ENCODE measurements at places on chromosomes 13 and 19.

DNA sequence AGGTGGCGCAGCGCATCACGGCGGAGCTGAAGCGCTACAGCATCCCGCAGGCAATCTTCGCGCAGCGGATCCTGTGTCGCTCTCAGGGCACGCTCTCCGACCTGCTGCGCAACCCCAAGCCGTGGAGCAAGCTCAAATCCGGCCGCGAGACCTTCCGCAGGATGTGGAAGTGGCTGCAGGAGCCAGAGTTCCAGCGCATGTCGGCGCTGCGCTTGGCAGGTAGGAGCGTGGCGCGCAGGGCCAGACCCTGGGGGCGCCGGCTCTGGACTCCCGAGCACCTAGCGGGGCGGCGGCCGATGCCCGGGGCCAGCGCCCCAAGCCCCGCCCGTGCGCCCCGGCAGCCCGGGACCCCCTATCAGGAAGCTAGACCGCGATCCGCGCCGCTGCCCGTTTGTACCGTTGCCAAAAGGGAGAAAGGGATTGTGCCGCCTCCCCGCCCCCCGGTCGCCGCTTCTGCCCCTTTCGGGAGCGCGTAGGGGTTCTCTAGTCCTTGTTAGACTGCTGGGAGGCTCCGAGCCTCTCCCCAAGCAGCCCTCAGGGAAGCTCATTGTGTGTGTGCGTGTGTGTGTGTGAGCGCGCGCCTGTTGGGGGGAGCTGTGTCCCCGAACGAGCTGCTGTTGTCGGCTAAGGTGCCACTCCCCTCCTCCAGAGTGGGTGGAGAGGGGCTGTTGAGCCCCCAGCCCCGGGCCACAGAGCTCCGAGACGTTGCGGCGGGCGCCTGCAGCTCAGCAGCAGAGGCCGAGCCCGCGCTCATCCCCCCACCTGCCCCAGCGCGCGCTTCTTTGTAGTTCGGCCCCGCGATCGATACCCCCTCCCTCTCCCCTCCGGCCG, 1.5 kb downstream of the ONECUT3 start:
- DNase-seq = no peak

DNA sequence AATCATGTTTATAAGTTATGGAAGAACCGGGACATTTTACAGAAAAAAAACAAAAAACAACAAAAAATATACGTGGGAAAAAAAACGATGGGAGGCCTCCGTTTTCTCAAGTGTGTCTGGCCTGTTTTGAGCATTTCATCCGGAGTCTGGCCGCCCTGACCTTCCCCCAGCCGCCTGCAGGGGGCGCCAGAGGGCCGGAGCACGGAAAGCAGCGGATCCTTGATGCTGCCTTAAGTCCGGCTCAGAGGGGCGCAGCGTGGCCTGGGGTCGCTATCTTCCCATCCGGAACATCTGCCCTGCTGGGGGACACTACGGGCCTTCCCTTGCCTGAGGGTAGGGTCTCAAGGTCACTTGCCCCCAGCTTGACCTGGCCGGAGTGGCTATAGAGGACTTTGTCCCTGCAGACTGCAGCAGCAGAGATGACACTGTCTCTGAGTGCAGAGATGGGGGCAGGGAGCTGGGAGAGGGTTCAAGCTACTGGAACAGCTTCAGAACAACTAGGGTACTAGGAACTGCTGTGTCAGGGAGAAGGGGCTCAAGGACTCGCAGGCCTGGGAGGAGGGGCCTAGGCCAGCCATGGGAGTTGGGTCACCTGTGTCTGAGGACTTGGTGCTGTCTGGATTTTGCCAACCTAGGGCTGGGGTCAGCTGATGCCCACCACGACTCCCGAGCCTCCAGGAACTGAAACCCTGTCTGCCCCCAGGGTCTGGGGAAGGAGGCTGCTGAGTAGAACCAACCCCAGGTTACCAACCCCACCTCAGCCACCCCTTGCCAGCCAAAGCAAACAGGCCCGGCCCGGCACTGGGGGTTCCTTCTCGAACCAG, 1.8 kb upstream of the APOE start:
- DNase-seq = peak; percentile 68

DNA sequence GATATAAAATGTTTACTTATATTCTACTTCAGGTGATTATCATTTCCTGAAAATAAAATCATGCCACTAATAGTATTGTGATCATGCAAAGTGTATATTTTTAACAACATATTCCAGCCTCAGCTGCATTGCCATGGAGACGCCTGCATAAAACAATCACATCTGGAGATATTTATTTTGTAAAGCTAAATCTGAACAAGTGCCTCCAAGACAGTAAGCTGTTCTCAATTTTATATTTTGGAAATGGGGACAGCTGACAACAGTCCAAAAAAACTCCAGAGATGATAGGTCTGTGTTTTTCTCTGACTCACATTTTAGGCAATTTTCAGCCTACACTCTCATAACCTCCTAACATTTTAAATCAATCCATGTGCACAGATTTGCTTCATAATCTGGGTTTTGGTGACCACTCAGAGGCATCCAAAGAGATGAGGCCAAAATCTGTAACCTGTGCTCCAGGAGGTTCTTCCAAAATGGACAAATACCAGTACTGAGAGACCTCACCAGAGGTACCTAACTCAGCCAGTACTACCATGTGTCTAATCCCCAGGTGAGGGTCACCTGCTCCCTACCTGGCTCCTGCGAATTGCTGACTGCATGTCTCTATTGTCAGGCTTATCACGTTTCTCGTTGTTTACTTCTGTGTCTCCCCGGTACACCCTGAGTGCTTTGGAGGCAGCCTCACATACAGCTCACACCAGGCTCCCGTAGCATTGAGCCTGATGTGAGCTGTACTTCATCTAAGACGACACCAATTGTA, 62.7 kb downstream of the COL4A1 start:
- no peak for DNase-seq

DNA sequence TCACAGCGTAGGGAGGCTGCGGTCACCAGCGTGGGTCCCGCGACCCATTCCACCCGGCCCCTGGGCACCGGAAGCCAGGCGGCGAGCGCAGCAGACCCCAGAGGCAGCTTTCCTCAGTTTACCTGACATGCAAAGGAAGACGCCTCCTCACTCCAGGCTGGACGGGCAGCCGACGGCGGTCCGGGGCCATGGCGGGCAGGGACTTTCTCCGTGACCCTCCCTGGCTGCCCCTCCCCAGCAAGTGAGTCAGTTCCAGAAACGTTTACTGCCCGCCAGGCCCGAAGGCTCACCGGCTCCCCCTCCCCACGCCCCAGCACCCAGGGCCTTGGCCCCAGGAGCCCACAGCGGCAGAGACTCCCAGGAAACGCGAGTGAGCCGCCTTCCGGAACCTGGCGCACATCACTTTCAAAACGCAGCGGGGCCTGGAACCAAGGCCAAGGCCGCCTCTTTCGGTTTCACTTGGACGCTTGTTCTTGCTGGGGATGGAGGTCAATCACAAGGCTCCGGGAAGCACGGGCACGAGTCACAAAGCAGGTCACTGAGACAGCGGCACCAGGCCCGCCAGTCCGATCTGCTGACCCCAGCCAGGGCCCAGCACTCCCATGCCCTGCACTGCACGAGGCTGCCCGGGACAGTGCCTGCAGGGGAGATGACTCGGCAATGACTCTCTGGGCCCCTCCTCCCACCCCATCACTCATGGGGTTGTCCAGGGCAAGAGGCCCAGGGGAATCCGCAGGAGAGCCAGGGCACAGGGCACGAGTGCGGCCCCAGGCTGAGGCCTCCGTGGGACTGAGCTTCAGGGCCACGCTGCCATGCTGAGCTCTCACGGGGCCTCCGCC, 5.3 kb downstream of the SBNO2 start:
- no peak for DNase-seq

- DNase-seq = no peak
Observed at GRCh38 chr13:41709511-41709910, 251.4 kb downstream of the VWA8 start.

DNA sequence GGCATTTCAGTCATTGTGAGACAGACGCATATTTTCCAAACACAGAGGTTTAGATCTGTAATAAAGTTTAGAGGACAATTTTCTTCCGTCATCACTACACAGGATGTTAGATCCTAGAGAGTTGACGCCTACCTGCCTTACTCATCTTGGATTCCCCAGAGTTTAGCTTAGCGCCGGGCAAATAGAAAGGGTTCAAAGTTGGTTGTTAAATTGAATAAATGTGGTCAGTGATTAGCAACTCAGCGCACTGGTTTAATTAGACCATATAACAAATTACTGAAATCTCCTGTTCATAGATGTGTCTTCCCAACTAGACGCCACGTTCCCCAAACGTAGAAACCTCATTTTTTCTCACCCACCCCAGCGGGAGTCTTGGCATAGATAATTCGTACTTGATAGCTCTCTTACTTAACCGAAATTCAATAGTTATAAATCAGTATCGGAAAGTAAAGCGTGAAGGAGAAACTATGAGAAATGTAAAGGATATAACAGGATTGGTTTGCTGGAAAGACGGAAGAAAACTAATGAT, 726 bp upstream of the UFM1 start:
- DNase-seq = no peak

- no peak for DNase-seq
Observed at GRCh38 chr19:334296-335071, 10.1 kb downstream of the MIER2 start.

- DNase-seq = no peak
Observed at GRCh38 chr19:11018763-11019162, 57.9 kb downstream of the SMARCA4 start.

DNA sequence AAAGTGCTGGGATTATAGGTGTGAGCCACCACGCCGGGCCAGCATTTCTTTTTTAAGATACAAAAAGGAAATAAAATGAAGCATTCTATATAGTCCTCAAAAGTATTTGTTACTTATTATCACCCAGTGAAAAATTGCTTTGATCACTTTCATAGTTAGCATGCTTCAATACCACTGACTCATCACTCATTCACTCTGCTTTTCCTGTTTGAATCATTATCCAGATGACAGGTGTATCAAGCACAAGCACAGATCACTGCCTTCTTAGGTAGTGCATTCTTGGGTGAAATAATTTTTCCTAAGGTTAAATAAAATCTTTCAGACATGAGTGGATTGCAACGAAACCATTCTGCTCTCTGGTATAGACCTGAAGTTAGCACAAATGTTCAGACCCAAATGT, 35.8 kb upstream of the SPART start:
- DNase-seq = no peak

DNA sequence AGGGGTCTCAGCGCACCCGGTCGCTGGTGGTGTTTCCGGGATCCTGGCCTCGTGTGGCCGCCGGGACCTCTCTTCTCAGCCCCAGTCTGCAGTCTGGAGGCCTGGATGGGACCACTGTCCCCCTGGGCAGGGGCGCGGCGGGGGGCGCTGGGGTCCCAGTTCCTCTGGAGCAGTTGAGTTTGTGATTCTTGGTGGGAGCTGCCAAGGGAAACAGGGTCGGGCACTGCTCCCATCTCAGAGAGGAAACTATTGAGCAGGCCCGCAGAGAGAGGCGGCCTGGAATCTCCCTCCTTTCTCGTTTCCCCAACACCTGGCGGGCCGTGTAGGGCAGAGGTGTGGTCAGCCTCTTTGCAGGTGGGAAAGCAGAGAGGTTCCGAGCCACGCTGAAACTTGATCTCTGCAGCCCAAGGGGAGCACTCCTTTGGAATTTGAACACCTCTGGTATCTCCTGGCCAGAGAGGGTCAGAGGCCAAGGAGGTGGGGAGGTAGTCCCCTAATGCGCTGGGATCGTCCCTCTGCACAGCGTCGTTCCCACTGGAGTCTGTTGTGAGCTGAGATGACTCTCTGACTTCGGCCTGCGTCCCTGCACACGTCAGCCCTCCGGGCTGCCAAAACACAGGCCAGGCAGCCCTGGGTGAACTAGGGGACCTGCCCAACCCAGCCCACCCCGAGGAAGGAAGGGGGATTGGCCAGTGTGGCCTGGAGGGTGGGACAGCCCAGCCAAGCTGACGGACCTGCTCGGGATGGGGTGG, 741 bp downstream of the PLEKHF1 start:
- DNase-seq = peak; percentile 73

Measured in left cardiac atrium (tissue), 4 donors.